ENCODE measurements at places on chromosomes 2 and 18. TPM values are rescaled to one million over a fixed set of nuclear protein-coding genes. Genes with fewer than 3 reads are reported as not detected.

IL36B gene
- not detected for polyA plus RNA-seq

LOXHD1 gene
- 1.4 TPM for polyA plus RNA-seq

MAB21L4 gene
- polyA plus RNA-seq = 4.8 TPM

MAT2A gene
- polyA plus RNA-seq = 467 TPM

PPIL3 gene
- 91.3 TPM for polyA plus RNA-seq

MBP gene
- 17.1 TPM for polyA plus RNA-seq

DYNAP gene
- 0.08 TPM for polyA plus RNA-seq

IL1RL1 gene
- polyA plus RNA-seq = 0.48 TPM

POTEC gene
- 0.03 TPM for polyA plus RNA-seq

LRRTM4 gene
- 1.4 TPM for polyA plus RNA-seq

SERPINB4 gene
- polyA plus RNA-seq = not detected

GREB1 gene
- 22.5 TPM for polyA plus RNA-seq

ACTG2 gene
- 0.40 TPM for polyA plus RNA-seq

CCDC138 gene
- polyA plus RNA-seq = 20.6 TPM

STK25 gene
- polyA plus RNA-seq = 233 TPM

RAB6D gene
- 1.7 TPM for polyA plus RNA-seq

SESTD1 gene
- 95.7 TPM for polyA plus RNA-seq

GRCh38 chr2:46841621-46842020, 74.0 kb downstream of the MCFD2 start:
- DNase-seq = no peak

- no peak for DNase-seq
Observed at GRCh38 chr18:23900994-23901393, 113.6 kb upstream of the TTC39C start.

GRCh38 chr2:126676221-126677175, 20.5 kb downstream of the GYPC start:
- DNase-seq = no peak

- no peak for DNase-seq
Observed at GRCh38 chr2:72141881-72142451, 5.7 kb downstream of the CYP26B1 start.

GRCh38 chr2:102703748-102704147, 58.1 kb upstream of the TMEM182 start:
- no peak for DNase-seq

DNA sequence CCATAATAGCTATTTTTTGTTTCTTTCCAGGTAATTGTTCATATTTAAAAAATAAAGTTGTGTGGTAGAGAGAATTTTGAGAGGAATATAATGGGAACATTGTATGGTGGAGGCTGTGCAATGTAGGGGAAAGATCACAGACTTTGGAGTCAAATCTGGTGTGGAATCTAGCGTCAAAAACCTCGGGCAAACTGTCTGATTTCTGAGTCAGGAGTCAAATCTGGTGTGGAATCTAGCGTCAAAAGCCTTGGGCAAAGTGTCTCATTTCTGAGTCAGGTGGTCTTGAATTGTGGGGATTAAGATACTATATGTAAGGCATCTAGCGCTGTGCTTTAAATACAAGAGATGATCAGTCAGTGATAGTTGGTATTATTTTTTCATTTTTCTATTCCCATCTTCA, 5.1 kb downstream of the PTPN4 start:
- no peak for DNase-seq

DNA sequence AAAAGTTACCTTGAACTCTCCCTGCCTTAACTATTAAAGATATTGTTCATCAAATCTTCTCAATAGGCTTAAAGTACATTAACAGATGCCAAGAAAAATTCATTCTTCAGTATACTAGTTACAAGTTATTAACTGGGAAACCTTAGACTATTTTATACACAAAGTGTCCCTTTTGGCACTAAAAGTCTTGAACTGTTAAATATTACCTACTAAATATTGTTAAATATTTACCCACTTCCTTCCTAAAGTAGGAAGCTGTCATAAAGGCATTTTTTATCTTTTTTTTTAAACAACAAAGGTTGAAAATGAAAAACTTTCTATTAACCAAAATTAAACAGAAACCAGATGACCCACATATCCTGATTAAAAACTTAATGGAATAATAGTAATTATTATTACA, 19.4 kb upstream of the CCNT2 start:
- DNase-seq = no peak

DNA sequence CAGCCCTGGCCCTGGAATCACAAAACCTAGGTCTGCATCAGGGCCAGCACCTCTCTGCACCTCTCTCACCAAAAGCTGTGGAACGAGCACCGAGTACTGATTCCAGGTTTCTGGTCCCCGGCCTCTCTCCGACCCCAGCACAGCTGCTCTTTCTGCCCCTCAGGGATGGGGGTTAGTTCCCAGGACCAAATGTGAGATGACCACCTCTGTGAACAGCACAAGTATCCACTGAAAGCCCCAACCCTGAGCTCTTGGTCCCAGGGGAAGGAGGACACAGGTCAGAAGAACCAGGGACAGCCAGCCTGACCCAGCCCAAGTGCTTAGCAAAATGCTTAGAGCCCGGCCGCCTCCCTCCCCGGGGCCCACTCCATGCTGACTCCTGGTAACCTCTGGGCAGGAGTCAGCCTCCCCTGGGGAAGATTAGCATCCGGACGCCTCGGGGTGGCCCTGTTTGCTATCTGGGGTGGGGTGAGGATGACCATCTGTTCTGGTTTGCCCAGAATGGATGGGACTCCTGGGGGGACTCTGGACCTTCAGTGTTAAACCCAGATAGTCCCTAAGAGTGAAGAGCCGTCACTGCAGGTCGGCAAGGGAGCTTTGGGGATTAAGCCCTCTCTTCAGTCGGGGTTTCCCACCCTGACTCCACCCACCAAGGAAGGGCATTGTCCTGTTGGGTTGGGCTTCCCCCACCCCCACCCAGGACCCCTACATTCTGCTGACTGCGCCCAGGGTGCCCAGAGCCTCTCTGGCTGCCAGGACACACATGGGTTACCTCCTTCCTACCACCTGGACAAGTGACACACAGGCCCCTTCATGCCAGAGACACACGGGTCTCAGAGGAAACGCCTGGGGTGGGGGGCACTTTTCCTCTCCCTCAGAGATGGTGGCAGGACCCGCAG, 9.4 kb upstream of the GPR55 start:
- no peak for DNase-seq

DNA sequence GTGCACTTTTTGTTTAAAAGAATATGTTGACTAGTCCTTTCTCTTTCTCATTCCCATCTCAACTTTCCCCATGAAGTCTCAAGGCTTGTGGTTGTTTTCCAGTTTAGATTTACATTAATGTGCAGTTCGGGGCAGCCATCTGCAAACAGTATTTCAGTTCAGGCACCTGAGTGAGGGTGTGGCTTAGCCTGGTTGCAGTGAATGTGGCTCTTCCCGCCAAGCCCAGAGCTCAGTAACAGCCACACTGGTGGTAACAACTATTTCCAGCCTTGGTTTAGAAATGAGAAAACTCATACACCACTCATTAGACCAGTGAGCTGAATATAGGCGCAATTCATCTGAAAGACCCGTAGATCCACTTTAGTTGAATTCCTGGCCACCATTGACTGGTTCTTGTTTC, 394.3 kb downstream of the CMPK2 start:
- no peak for DNase-seq

- no peak for DNase-seq
Observed at GRCh38 chr18:46297124-46297523, 192.9 kb downstream of the HAUS1 start.

DNA sequence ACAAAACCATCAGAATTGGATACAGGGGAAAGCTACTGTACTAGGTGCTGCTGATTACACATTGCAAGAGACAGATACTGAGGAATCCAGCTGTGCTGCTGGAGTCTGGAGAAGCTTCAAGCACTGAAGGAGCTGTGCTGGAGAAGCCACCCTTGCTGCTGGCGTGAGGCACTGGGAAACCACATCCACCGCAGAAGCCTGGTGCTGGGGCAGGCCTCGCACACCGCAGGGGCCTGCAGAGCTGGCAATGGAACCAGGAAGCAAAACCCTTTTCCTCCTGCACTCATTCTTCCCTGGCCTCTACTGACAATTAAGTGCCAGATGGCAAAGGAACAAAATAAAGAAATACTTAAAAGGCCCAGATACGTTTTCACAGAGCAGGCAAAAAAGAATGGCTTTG, 94.4 kb upstream of the MSH6 start:
- DNase-seq = no peak

DNA sequence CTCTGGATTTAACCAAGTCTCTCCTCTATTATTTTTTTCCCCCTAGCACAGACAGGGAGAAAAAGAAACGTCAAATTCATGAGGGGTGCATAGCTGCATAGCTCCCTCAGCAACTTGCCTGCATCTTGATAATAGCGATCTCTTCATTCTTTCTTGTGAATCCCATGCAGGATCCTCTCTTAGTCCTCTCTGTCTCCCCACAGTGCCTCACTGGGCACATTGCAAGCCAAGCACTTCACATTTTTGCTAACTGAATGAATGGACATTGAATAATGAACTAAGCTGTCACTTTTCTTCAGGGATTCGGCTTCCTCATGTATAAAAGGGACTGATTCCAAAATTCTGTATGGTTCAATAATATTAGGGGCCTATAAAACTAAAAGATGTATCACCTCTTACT, 2.9 kb upstream of the EPB41L3 start:
- peak; percentile 20 for DNase-seq

DNA sequence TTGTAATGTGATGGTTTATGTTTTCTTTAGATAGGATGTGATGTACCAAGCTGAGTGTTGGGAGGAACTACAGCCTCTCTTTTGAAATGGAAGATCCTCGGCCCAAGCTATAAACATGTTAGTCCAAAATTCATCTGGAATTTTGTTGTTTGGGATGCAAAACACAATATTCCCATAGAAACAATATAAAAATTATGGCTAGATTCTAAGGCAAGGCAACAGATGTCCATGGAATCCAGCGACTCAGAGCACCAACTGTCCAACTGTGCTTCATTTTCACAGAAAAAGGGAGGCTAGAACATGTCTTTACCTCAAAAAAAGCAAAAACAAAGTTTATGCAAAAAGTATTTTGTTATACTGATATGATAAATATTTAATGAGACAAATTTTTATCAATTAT, 52.4 kb upstream of the ATP8B1 start:
- DNase-seq = no peak

DNA sequence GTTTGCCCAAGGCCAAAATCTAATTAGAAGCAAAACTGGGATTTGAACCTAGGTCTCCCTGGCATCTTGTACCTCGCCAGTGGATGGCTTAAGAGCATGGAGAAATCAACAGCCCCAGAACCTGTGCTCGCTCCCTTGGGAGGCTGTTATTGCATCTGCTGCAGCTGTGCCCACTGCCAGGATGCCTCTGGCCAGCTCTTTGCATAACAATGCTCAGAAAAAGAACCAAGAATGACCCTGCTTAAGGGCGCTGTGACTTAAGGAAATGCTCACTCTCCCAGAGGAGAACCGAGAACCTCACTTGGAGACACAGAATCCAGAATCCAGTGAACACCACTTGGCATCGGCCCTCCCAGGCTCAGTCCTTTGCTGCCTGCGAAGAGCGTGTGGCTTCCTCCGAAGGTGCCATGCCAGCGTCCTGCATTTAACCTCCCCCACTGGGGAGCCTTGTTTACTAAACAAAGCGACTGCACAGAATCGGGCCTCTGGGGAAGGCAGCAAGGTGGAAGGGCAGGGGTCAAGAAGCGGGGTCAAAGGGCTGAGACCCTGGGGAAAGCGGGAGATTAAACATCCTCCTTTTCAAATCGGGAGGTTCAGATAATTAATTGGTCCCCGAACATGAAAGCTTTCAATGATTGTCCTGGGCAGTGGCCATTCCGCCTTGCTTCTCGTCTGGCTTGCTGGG, 71.0 kb upstream of the BOD1L2 start:
- DNase-seq = no peak

GRCh38 chr18:73040247-73040646, 172.5 kb upstream of the NETO1 start:
- no peak for DNase-seq

- DNase-seq = no peak
Observed at GRCh38 chr18:22467760-22468553, 50.2 kb upstream of the CTAGE1 start.

DNA sequence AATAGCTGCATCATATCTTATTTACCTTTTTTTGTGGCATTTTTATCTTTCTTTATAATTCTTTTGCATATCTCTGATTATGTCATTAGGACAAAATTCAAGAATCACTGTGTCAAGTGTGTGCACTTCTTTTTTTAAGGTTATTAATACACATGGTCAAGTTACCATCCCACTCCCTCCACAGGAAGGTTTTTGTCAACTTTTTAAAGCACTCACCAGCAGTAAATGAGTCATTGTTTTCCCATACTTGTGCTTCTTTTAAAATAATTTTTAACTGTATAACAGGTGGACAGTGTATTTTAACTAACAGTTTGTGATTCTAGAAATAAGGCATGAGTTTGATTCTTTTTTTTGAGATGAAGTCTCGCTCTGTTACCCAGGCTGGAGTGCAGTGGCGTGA, 45.7 kb upstream of the FAM171B start:
- DNase-seq = no peak

GRCh38 chr2:74008761-74009395, 24.2 kb downstream of the TET3 start:
- no peak for DNase-seq

DNA sequence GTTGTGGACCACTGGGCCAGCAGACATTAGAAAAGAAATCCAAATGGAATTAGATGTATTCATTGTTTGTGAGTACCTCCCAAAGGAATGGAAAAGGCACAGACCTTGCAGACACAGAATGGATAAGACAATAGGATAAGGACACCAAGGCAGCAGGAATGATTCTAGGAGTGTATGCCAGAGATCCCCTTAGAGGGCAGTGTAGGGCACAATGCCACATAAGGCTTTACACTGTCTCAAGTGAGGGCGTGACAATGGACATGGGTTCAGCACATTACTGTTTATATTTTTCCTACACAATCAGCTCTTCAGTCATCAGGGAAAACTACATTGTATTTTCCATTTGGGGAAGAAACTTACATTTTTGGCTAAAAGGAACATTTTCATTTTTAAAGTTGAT, 250.9 kb downstream of the PTH2R start:
- DNase-seq = no peak

GRCh38 chr2:108916796-108917421, 72.1 kb downstream of the EDAR start:
- DNase-seq = no peak

GRCh38 chr2:224924631-224925030, 117.6 kb downstream of the DOCK10 start:
- DNase-seq = no peak

GRCh38 chr2:66438498-66438833, 3.5 kb downstream of the MEIS1 start:
- DNase-seq = no peak

DNA sequence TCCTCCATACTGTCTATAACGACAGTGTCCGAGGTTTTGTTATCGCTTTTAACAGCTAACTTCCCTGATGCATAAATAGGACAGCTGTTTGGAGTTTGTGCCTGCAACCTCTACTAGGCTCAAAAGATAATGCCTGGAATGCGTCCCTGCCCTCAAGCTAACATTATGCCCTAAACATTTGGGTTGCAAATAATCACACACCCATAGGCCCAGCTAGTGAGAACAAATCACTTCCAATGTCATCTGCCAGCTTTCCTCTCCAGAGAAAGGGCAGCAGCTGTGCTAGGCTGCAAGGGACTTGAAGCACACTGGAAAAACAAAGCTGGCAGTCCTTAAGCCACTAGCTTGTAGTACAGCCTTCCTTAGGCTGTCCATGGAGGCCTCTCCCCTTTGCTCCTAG, 201.8 kb upstream of the LYPD1 start:
- DNase-seq = no peak

- no peak for DNase-seq
Observed at GRCh38 chr2:119254601-119255080, 31.0 kb downstream of the STEAP3 start.

GRCh38 chr2:204078003-204078698, 141.6 kb downstream of the ICOS start:
- DNase-seq = no peak

- DNase-seq = no peak
Observed at GRCh38 chr2:235026649-235027557, 75.1 kb downstream of the SH3BP4 start.
